Fibroblast of lung (primary cell): ENCODE measurements at places on chromosomes 2 and 18.

GRCh38 chr18:12046751-12047335 is 46.8 kb upstream of the ANKRD62 start:
- no peaks in the 10 kb centered on the region for H3K36me3 ChIP-seq
- H3K4me1 ChIP-seq, result peaks cover 9% of the 10 kb centered on the region
- H3K27me3 ChIP-seq, result no peaks in the 10 kb centered on the region
- no peak overlapping the region for H3K4me3 ChIP-seq
- no peak for DNase-seq

- no peaks in the 10 kb centered on the region for H3K27me3 ChIP-seq
- no peak for DNase-seq
- H3K4me3 ChIP-seq, result no peak overlapping the region
- H3K36me3 ChIP-seq, result no peaks in the 10 kb centered on the region
- H3K27ac ChIP-seq, result no peak overlapping the region
Measured at GRCh38 chr2:165013944-165014619, 58.8 kb upstream of the SLC38A11 start.

DNA sequence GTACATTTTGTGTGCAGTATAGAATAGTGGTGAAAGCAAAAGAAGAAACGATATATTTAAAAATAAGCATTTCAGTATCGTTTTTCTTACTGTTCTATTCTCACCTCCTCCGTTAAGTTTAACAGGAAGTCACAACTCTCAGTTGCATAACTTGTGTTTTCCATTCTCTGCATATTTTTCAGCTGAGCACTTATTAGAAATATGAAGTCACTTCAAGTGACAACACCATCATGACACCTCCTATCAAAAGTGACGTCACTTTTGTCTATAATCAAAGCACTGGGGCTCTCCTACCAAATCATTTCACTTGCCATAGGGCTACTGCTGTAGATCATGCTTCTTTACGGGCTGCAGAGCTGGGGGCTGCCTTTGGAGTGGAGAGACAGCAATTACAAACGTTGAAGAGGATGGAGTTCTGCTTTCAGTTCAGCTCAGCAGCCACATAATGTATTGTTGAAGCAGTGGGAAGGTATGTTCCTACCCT is 36.3 kb downstream of the STAT4 start:
- H3K4me3 ChIP-seq, result no peak overlapping the region
- H3K27ac ChIP-seq, result no peak overlapping the region
- DNase-seq, result peak; percentile 3

DNA sequence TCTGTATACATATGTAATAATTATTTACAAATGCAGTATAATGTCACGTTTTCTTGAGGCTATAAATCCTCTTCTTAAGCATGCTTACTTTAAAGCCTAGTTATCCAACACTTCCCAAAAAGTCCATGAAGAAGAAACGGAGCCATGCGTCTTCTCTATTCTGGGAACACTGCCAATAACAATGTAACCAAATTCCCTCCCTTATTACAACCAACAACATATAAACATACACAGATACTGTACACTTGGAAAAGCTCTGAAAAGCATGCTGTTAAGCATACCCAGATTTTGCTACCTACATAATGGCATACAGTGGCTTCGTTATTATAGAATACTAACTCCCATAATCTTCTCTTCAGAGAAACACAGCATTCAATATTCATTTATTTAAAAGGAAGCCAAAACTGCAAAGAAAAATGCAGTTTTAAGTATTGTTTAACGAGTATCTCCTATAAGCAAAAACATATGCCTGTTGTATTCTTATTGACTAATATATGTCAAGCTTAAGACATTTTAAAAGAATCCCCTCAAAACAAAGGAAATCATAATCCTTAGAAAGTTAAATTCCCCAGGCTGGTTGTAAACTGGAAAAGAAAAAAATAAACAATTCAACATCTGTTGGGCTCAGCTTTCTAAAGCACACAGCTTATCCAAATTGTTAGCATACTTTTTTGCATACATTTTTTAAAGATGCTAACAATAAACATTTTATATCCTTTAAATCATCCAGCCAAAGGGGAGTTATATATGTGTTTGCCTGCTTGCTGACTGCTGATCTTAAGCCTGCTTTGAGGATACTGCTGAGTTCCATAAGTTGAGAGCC is 83.4 kb downstream of the SLC25A12 start:
- H3K27ac ChIP-seq, result no peak overlapping the region
- no peak overlapping the region for H3K4me3 ChIP-seq
- H3K4me1 ChIP-seq, result peaks cover 2% of the 10 kb centered on the region

- no peaks in the 10 kb centered on the region for H3K27me3 ChIP-seq
- no peak overlapping the region for H3K27ac ChIP-seq
- H3K36me3 ChIP-seq, result no peaks in the 10 kb centered on the region
- H3K4me1 ChIP-seq, result no peaks in the 10 kb centered on the region
- DNase-seq, result peak; percentile 83
Measured at GRCh38 chr18:22207021-22207758, 37.8 kb downstream of the GATA6 start.

DNA sequence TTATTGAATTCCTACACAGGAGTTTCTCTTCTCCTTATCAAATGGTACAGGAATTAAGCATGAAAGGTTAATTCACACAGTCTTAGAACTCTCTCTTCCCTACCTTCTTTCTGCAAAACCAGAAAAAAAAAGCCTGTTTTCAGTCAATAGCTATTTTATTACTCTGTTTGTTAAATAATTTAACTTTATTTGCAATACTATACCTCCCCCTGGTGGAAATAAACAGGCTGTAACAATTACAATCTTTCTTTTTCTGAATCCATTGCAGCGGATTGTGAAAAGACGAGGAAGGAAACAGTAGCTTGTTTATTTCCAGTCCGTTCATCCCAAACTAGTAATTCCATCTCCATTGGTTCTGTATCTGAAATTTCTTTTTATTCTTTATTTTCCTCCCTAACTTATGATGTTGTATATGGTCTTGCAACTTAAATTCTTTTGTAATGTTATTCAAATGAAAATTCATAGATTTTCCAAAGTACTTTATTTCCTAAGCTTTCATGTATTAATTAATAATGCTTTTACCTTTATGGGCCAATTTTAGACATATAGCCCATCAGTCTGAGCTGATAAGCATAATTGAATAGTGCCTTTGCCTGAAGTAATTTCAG is 165.2 kb downstream of the SH3BP4 start:
- H3K4me3 ChIP-seq, result no peak overlapping the region
- no peaks in the 10 kb centered on the region for H3K36me3 ChIP-seq
- no peak overlapping the region for H3K27ac ChIP-seq
- DNase-seq, result peak; percentile 69
- H3K27me3 ChIP-seq, result no peaks in the 10 kb centered on the region

DNA sequence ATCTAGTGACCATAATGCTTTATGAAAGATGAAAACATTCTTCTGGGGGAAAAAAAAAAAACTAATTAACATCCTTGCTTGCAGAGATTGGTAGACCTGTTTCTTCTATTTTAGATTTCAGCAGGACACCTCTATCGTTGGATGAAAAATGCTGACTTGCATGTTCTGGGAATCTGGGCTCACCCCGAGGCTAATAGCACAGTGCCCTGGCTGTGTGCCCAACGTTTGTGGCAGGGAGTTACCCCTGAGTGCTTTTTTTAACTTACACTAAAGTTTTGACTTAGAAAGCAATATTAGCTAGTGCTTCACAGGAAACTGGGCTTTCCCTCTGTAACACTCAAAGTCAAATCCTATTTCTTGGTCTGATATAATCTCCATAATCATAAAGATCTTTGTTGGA is 233.2 kb downstream of the SLC8A1 start:
- peaks cover 6% of the 10 kb centered on the region for H3K4me1 ChIP-seq
- H3K27me3 ChIP-seq, result no peaks in the 10 kb centered on the region
- H3K4me3 ChIP-seq, result no peak overlapping the region
- H3K36me3 ChIP-seq, result peaks cover 1% of the 10 kb centered on the region
- H3K27ac ChIP-seq, result no peak overlapping the region
- DNase-seq, result no peak

GRCh38 chr18:7394050-7394659 is 163.3 kb downstream of the LRRC30 start:
- H3K27me3 ChIP-seq, result no peaks in the 10 kb centered on the region
- H3K27ac ChIP-seq, result no peak overlapping the region
- H3K36me3 ChIP-seq, result no peaks in the 10 kb centered on the region
- DNase-seq, result no peak
- H3K4me1 ChIP-seq, result no peaks in the 10 kb centered on the region

DNA sequence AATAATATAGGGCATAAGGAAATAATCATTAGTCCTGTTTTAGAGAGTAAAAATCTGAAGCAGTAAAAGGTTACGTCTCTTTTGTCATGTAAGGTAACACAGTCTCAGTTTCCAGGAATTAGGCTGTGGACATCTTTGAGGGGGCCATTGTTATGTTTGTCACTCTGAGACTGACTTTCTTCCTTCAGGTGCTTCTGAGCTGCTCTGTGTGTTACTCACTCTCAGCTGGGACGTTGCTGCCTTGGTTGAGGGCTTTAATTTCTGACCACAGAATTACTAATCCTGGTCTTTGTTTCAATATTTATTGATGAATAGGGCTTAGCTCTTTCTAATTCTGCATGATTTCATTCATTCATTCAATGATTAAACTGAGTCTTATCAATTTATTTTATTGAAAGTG is 55.9 kb upstream of the SLC38A11 start:
- H3K4me1 ChIP-seq, result peaks cover 3% of the 10 kb centered on the region
- H3K4me3 ChIP-seq, result no peak overlapping the region
- no peak for DNase-seq
- no peak overlapping the region for H3K27ac ChIP-seq
- no peaks in the 10 kb centered on the region for H3K36me3 ChIP-seq

DNA sequence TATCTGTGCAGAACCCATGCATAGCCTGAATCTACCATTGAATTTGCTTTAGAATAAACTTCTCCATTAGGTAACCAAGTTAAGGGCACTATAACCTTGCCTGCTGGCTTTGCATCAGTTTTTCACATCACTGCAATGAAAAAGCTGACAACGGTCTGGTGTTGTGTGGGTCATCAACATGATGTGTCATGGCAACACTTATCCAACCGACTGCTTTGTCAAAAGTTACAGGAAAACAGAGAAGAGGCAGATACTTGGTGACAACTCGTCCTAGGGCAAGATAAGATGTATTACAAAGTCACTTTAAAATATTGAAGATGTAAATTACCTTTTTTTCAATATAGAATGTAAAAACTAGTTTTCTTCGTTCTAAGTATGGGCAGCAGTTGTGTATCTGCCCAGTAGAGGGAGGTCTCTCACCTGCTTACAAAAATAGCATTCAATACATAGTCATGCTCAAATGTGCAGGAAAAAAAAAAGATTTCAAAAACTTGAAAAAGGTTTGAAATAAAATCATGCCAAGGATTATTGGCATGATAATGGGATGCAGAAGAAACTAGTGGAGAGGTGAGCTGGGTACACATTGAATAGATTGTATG is 96.3 kb downstream of the EVA1A start:
- H3K4me3 ChIP-seq, result no peak overlapping the region
- DNase-seq, result peak; percentile 53
- no peaks in the 10 kb centered on the region for H3K27me3 ChIP-seq
- H3K27ac ChIP-seq, result no peak overlapping the region
- H3K4me1 ChIP-seq, result no peaks in the 10 kb centered on the region
- no peaks in the 10 kb centered on the region for H3K36me3 ChIP-seq

DNA sequence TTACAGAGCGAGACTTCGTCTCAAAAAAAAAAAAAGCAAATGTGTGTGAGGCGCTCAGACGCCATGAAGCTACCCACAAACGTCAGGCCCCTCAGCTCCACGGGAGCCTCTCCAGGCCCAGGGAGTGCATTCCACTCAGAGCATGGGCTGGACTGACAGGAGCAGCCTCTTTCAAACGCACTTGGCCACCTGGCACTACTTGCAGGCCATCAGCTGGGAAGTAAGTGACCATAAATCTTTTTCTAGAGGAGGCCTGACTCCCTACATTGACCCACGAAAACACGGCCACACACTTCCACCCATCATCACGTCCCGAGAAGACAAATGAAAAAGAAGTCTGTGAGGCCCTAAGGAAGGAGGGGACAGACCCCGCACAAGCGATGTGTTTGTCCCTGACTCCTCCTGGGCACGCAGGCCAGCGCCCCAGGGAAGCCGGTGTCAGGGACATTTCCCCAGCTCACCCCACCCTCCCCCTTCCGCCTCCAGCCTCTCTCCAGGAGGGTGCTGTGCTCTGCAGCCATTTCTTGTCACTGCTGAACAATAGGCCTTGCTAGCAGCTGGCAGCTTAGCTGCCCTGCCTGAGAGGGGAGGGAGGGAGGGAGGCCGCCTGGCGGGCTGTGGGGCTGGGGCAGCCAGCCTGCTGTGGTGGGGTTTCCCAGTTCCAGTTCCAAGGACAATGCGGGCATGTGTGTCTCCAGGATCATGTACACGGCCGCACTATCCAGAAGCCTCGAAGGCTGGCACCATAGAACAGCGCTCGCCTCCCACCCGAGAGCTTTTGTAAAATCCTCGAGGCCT is 26.6 kb downstream of the SERTAD2 start:
- no peaks in the 10 kb centered on the region for H3K4me1 ChIP-seq
- peaks cover 1% of the 10 kb centered on the region for H3K36me3 ChIP-seq
- no peak for DNase-seq
- H3K27ac ChIP-seq, result no peak overlapping the region
- no peaks in the 10 kb centered on the region for H3K27me3 ChIP-seq
- H3K4me3 ChIP-seq, result no peak overlapping the region

GRCh38 chr2:134679745-134680144 is 39.1 kb downstream of the TMEM163 start:
- no peak overlapping the region for H3K4me3 ChIP-seq
- no peaks in the 10 kb centered on the region for H3K27me3 ChIP-seq
- no peak for DNase-seq
- H3K36me3 ChIP-seq, result no peaks in the 10 kb centered on the region
- H3K4me1 ChIP-seq, result no peaks in the 10 kb centered on the region

- no peaks in the 10 kb centered on the region for H3K36me3 ChIP-seq
- H3K27me3 ChIP-seq, result no peaks in the 10 kb centered on the region
- H3K27ac ChIP-seq, result no peak overlapping the region
Measured at GRCh38 chr2:15957881-15958713, 17.7 kb downstream of the MYCN start.

GRCh38 chr2:237324837-237325236 is 89.1 kb downstream of the COL6A3 start:
- H3K27me3 ChIP-seq, result no peaks in the 10 kb centered on the region
- peaks cover 36% of the 10 kb centered on the region for H3K4me1 ChIP-seq
- H3K4me3 ChIP-seq, result no peak overlapping the region
- DNase-seq, result peak; percentile 45
- H3K36me3 ChIP-seq, result peaks cover 32% of the 10 kb centered on the region

GRCh38 chr2:24421668-24422067 is 61.3 kb upstream of the ITSN2 start:
- DNase-seq, result peak; percentile 37
- H3K27me3 ChIP-seq, result peaks cover 3% of the 10 kb centered on the region
- no peaks in the 10 kb centered on the region for H3K4me1 ChIP-seq
- H3K36me3 ChIP-seq, result no peaks in the 10 kb centered on the region

DNA sequence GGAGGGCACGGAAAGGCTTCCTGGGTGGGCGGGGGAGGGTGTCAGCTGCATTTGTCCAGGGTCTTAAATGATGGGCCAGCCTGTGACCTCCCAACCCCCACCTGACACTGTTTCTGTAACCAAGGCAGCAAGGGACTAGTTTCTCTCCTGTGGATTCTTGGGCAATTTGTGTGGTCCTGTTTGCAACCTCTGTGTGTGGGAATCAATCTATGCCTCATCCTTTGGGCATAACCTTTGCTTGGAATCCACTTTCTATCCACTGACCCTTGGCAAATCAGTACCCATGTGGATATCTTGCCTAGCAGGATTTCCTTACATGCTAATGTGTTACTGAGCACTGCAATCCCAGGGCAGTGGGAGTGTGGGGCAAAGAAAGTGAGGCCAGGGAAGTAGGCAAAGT is 54.1 kb downstream of the GPR39 start:
- H3K4me1 ChIP-seq, result no peaks in the 10 kb centered on the region
- no peak overlapping the region for H3K4me3 ChIP-seq
- no peak overlapping the region for H3K27ac ChIP-seq
- no peak for DNase-seq
